GM23248 (cell line): ENCODE measurements at places on chromosomes 11 and 22.
A peak's percentile ranks its signal among the peaks of the same experiment; 100 is the strongest.

DNA sequence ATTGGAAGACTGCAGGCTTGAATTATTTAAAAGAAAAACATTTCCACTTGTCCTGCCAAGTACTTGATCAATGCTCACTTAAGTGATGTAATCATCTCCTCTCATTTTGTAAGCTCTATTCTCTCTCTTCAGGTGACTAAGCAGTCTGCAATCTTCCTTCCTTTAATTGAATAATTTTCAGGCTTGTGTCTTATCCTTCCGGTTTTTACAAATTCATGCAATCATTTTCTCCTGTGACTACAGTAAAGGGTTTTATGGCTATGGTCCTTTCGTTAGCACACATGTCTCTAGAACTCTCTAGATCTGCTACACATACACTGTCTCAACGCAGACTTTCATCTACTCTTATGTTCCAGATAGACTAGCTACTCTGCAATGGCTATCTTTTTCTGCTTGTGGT lies 12.6 kb upstream of the UPB1 start:
- peak; percentile 89 for DNase-seq

DNA sequence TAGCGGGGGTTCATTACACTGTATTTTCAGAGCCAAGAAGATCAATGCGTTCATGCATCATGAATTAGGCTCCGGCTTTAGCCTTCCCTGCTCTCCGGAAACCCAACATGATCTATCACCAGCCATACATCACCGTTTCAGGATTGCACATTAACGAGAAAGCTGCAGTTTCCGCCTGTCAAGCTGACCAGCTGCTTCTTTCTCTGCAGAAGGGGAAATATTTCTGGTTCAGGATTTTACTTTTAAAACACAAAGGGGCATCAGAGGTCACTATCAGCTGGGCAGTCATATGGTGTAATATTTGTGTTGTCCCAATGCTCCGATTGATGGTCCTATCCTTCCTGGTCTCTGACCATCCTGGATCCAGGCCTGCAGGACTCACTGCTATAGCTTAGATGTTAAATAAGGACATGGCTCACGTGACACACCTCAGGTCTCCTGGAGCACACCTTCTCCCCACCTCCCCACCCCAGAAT lies 21.4 kb upstream of the CADM1 start:
- no peak for DNase-seq

DNA sequence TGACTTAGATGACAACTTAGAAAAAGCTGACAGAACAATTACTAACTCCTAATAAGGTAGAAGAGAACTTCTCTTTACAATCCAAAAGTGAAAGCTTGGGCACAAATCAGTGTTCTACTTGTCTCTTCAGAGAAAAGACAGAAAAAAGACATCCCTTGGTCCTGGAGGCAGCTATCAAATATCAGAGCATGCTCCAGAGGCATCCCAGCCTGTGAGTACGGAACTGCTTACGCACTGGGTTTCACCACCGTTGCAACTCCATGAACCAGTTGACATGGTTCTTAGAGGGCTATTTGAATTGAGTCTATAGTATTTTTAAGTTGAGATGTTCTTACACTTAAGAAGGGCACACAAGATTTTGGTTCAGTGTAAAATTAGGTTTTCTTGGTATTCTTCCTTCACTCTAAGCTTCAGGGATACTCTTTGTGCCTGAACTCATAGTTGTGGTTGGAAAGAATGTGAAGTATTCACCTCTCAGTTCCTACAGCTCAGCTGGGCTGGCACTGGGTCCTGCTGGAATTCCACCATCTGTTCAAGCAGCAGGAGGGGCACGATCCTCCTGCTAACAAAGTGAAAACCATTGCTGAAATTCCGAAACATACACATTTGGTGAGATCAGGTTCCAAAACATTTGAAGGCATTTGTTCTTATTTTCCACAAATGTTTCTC lies 6.3 kb downstream of the AKIP1 start:
- DNase-seq = peak; percentile 86

- no peak for DNase-seq
Measured at GRCh38 chr11:35516403-35516802, 9.0 kb downstream of the PAMR1 start.

- no peak for DNase-seq
Measured at GRCh38 chr11:12084256-12084655, 26.1 kb upstream of the MICAL2 start.

DNA sequence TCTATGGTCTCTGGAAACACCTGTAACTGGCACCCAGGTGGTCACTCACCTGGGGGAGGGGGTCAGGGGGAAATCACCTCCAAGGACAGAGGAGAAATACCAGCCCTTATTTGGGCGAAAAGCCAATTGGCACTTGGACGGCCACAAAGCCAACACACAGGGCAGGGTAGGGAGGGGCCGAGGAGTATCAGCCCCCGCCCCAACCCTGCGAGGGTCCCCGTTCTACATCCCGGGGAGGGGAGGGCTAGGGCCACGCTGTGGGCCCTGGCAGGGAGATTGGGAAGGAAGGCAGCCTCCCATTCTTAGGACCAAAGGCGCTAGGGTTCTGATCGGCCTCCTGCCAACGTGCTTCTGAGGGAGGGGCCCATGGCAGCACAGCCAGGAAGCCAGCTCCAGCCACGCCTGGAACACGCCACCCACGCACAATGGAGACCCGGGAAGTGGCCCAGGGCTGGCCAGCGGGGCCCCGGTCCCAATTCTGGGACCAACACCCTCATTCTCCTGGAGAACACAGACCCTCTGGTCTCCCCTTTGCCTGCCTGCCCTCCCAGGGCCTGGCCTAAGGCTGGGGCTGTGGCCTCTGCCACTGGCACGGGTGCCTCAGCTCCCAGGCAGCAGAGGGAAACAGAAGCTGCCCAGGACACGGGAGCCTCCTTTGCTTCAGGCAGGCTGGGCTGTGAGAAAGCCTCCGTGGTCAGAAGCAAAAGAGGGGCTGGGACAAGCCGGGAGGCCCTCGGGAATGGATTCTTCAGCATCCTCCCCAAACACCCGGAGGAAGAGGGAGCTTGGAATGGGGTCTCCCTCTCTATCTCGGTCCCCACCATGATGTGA lies 7.4 kb downstream of the CBX6 start:
- peak; percentile 46 for DNase-seq

GRCh38 chr11:58913685-58914084 lies 25.6 kb upstream of the GLYATL1 start:
- DNase-seq = no peak

DNA sequence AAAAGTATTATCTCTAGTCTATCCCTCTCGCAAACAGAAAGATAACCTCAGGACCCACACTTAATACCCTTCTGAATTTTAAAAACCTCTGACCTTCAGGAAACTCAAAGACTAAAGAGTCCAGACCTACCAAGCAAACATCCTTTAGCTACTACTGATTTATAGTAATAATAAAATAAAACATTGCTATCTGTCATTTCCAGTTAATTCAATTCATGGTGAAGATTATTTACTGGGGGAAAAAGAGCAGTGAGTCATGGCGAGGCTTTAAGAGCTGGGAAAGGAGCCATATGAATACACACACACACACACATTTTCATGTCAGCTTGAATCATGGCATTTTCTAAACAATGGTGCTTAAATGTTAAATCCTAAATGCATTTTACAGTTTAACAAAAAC lies 87.1 kb downstream of the FAM76B start:
- peak; percentile 94 for DNase-seq

DNA sequence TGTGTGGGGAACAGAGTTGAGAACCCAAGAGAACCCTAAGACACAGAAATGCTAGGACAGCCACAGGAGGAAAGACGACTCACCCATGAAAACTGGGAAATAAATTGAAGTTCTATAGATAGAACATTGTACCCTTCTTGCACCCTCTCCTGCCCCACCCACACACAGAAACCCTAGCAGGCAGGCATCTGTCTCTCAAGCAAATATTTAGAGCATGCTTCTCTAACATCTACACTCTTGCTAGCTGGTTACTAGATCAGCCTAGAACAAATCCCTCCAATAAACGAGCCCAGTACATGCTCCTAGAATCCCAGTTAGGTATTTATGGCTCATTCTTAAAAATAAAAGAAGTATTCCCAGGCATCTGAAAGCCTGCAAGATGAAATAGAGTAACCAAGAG lies 32.1 kb upstream of the CLPB start:
- no peak for DNase-seq

GRCh38 chr11:26929806-26930517 lies 64.0 kb upstream of the FIBIN start:
- DNase-seq = no peak

DNA sequence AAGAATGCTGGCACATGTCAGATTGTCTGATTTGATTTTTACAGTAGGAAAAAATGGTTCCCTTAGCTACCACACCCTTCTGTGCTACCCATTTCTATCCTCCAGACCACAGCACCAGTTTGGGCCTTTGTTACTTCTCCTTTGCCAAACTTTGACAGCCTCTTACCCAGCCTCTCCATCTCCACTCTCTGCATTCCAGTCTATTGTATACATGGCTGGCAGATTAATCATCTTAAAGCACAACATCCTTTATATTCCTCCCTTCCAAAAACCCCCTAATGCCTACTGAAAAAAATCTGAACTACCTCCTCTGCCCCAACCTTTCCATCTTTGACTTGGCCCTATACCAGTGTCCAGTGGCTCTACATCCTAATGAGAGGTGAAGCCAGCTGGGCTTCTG lies 10.8 kb upstream of the PANX1 start:
- peak; percentile 25 for DNase-seq

DNA sequence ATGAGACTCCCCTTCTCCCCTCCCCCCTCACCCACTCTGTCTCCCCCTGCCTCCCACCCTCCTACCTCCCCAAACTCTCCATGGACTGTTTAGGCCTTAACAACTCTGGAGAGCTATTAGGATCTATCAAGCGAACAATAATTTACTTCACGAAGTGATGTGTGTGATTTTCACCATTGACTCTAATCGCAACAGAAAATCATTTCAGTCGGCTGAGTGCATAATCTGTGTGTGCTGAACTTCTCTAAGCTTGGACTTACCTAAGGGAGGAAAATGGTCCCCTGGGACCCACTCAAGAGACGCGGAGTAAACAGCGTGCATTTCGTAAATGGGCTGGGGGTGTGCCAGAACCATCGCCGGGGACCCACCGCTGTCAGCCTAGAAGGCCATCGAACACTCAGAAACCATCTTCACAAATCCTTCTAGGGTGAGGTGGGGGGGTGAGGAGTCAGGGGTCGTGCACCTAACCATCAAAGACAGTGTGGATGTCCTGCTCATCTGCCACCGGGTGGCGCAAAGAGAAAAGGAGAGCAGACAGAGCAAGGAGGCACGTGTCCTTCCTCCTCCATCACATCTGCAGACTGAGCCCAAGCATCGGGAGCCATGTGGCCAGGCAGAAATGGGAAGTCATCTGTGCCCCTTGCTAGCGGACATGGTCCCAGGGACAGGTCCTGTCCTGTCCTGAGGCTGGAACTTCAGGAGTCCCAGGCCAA lies 62.1 kb upstream of the NUP50 start:
- peak; percentile 79 for DNase-seq

DNA sequence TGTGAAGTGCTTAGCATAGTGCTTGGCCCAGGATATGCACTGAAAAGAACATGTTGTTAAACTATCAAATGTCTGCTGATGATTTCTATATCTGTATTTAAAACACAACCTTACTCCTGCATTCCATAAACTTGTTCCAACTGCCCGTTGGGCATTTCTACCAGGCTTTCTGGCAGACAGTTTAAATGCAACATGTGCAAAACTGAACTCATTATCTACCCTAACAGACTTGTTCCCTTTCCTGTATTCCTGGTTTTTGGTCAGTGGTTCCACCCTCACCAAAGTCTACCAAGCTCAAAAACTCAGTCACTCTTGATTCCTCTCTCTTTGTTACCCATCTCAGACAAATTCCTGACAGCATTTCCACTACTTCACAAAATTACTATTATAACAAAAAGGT lies 6.5 kb upstream of the RAB38 start:
- DNase-seq = no peak

GRCh38 chr11:121163658-121164308 lies 62.7 kb downstream of the TECTA start:
- DNase-seq = no peak

- no peak for DNase-seq
Measured at GRCh38 chr11:78607696-78608095, 33.0 kb upstream of the NARS2 start.

DNA sequence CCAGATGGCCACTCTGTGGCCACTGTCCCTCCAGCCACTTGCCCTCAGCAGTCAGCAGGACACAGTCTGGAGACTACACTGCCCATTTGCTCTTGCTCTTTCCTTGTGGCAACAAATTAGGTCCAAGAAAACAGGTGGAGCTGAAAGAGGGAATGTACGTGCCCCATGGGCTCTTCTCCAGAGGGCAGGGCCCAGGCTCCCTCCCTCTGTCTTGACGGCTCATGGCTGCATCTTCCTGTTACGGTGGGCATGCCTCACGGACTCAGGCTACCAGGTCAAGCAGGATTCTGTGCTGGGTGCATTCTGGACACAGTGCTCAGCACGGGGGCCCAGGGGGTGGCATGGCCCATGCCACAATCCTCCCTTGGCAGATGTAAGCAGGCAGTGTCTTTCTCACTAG lies 71.3 kb downstream of the MED15 start:
- DNase-seq = no peak

- no peak for DNase-seq
Measured at GRCh38 chr11:15206791-15207190, 92.1 kb downstream of the INSC start.

DNA sequence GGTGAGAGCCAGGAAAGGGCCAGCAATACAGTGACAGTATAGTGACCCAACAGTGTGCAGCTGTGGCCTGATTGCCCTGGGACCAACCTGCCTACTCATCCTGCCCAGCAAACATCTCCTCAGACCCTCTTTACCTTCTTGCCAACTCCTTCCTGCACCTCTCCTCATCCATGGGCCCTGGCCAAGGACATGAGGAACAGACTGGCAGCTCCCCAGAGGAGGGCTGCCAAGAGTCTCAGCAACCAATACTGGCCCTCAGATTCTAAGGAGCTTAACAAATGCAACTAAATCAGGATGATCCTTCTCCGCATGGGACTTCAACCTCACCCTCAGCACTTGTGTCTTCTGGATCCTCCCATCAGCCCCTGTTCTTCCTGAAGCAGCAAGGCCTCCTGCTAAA lies 77.0 kb downstream of the RPL27A start:
- no peak for DNase-seq

GRCh38 chr11:57484141-57484710 lies 23.9 kb downstream of the RTN4RL2 start:
- DNase-seq = peak; percentile 48

DNA sequence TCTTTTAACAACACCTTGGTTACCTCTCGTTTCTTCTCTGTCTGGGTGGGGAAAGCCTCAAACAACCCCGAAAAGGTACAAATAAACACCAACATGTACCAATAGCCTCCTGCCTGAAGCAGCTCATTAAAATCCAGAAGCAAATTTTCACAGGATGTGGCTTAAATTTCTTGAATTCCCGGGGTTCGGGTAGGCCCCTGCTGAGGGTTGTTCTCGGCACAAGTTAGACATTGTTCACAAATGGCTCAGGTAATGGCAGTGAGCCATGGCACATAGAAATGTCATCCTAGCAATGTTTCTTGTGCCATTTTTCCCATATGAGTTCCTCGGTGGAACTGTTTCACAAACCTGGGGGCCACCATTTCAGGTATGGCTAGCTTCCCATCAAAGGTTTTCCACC lies 19.7 kb upstream of the GLYATL1 start:
- peak; percentile 20 for DNase-seq

DNA sequence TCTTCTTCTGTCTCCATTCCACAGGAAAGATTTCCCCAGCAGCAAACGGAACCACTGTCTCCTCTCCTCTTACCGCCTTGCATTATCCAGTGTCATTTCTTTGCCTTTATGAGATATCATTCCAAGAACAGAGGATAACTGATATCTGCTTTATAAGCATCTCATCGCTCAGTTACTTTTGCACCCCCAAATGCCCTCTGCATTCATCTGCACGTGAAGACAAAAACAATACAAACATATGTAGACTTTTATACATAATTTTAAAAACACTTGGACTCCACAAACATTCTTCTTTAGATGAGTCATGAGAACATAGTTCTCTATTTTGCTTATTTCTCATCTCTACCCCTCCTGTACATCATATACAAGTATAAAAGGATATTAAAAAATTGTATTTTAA lies 512 bp upstream of the OR51T1 start:
- peak; percentile 2 for DNase-seq
